Regular cardiac myocyte (primary cell): ENCODE measurements at places on chromosomes 1 and 21. TPM values are rescaled to one million over a fixed set of nuclear protein-coding genes. Genes with fewer than 3 reads are reported as not detected.

LRIG2 gene
- 8.2 and 8.4 TPM in 2 replicates for total RNA-seq

PARS2 gene
- 4.4 and 5.1 TPM in 2 replicates for total RNA-seq

ZNF670 gene
- 2.3 TPM in 2 replicates for total RNA-seq

HSPA6 gene
- 0.96 and 2.3 TPM in 2 replicates for total RNA-seq
